ENCODE measurements at places on chromosomes 6 and 20. TPM values are rescaled to one million over a fixed set of nuclear protein-coding genes. Genes with fewer than 3 reads are reported as not detected.

DOK5 gene
- 30.8 TPM for total RNA-seq

- no peak overlapping the region for H3K4me3 ChIP-seq
- H3K27me3 ChIP-seq = peaks cover 5% of the 10 kb centered on the region
- no peak for DNase-seq
Measured at GRCh38 chr6:4925580-4925979, 78.3 kb downstream of the RPP40 start.

DNA sequence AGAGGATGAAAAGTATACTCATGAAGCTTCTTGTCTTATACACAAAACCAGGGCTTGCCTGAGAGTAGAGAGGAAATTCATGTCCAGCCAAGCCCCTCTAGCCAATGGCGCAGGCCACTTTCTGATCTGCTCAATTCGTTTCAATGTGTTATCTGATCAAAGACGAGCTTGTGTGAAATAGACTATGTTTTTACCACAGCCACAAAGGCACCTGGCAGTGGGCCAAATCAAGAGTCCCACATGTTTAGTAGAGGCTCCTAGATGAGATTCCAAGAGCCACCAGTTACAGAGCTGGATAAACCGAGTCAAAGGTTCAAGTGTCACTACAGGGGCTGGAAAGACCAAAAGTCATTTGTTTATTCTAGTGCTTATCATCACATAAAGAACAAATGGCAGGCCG, 34.9 kb downstream of the GPLD1 start:
- no peaks in the 10 kb centered on the region for H3K27me3 ChIP-seq
- H3K27ac ChIP-seq = no peak overlapping the region
- no peak overlapping the region for H3K4me3 ChIP-seq
- no peaks in the 10 kb centered on the region for H3K36me3 ChIP-seq

SIRPD gene
- not detected for total RNA-seq

DNA sequence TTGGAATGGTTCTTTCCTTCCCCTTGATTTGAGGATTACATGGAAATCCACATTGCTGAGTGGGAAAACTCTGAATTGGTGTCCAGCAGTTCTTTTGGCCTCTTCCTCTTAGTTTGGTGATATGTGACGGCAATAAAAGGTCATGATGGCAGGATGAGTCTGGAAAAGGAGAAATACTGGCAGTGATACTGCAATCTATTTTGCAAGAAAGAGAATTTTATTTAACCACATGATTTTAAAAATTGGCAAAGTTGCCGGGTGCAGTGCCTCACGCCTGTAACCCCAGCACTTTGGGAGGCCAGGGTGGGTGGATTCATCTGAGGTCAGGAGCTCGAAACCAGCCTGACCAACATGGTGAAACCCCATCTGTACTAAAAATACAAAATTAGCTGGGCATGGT, 73.1 kb downstream of the ADTRP start:
- H3K27ac ChIP-seq = no peak overlapping the region
- peaks cover 5% of the 10 kb centered on the region for H3K36me3 ChIP-seq
- peaks cover 7% of the 10 kb centered on the region for H3K27me3 ChIP-seq
- H3K4me1 ChIP-seq = peaks cover 23% of the 10 kb centered on the region

DNA sequence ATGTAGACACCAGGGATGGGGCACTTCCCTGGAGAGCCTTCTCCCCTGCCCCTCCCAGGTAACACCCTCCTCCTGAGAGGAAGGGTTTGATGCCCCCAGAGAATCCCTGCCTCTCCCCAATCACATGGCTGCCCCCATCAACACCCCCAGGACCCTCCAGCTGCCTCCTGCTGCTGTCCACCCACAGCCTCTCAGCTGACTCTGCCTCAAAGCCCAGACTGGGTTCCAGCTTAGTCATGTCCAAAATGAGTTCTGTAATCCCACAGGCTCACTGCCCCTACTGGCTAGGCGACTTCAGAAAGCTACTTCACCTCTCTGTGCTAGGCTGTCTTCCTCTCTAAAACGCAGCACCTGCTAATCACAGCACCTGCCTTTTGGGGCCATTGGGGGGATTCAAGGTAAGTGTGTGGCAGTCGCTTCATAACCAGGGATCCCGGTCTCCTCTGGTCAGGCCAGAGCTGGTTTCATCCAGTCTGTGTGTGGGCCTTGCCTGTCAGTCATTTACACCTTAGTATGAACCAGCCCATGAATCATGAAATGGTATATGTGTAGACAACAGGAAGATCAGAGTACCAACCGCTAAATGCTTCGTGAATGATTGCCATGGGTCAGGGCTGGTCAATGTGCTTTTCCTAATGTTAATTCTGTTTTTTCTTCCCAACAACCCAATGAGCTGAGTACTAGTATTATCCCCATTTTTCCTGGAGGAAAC, 40.4 kb downstream of the TFEB start:
- H3K36me3 ChIP-seq = no peaks in the 10 kb centered on the region
- no peaks in the 10 kb centered on the region for H3K4me1 ChIP-seq
- no peak for DNase-seq

Data from glutamatergic neuron (in vitro differentiated cells).